ENCODE measurements at places on chromosomes 1 and 21.

GRCh38 chr21:43331962-43332828, 94.7 kb downstream of the SIK1 start:
- no peak for DNase-seq

- no peak for DNase-seq
Measured at GRCh38 chr21:32795376-32795775, 23.8 kb upstream of the PAXBP1 start.

- no peak for DNase-seq
Measured at GRCh38 chr1:66770240-66770639, 18.0 kb downstream of the DYNLT5 start.

GRCh38 chr1:112253366-112253765, 142.6 kb upstream of the CTTNBP2NL start:
- no peak for DNase-seq

- DNase-seq = no peak
Measured at GRCh38 chr1:54581621-54582035, 33.6 kb downstream of the ACOT11 start.

- DNase-seq = no peak
Measured at GRCh38 chr1:243848165-243848857, 1.7 kb downstream of the AKT3 start.

GRCh38 chr21:24428591-24429199, 1178.6 kb downstream of the MRPL39 start:
- DNase-seq = no peak

GRCh38 chr21:16913010-16913409, 599.8 kb upstream of the CXADR start:
- DNase-seq = no peak

DNA sequence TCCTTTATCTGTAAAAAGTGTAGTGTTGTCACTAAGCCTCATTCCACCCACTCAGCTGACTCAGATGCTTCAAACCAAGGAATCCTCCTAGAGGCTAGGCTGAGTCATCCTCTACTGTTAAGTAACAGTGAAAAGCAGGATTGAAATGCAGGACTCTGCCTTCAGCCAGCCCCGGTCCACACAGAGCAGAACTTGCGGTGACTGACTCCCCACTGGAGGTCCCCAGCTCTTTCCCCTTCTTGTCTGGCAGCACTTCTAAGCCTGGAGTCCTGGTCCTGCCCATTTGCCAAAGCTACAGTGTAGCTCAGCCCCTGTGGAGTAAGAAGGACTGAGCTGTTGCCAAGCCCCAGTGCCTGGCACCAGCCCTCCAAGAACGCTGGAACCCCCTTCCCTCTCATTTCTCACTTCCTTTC, 1.7 kb downstream of the RAB7B start:
- no peak for DNase-seq

DNA sequence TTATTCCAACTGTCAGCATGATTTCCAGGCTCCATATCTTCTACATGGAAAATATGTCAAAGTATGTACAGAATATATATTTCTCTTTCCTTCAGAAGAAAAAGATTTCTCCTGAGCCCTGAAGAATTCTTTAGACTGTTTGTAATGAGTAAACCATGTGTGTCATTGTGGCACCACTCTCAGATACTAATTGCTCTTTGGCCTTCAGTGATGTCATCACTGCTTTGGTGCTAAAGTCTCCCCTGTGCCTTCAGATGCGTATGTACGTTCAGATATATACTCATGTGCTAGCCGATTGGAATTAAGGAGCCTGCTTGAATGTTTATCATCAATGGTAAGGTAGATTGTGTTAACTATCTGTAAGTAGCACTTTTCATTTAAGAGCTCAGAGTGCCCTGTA, 20.6 kb upstream of the NBL1 start:
- DNase-seq = no peak

- no peak for DNase-seq
Measured at GRCh38 chr1:43235451-43236121, 34.2 kb upstream of the TMEM125 start.

All from stimulated activated CD4-positive, alpha-beta T cell treated with anti-CD3 and anti-CD28 coated beads, Interleukin-4, amount 100 ng/mL, for 1 hour (primary cell).